ENCODE measurements at places on chromosomes 5 and 9.

- no peak for DNase-seq
Measured at GRCh38 chr5:72210888-72211678, 103.8 kb downstream of the MAP1B start.

GRCh38 chr9:91833878-91834255, 116.2 kb downstream of the ROR2 start:
- no peak for DNase-seq

DNA sequence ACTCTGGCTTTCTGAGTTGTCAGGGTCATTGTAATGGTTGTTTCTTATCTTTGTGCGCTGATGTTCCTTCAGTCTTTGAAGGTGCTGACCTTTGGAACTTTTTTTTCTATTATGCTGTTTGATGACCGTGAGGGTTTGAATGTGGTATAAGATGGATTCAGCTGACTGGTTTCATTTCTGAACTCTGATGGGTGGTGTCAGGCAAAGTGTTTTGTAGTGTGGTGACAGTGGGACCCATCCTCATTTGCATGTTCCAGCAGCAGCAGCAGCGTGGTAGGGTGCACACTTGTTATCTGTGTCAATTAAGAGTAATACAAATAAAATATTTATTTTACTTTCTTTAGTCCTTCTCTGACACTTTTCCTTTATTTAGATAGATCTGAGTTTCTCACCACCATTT, 227.7 kb upstream of the PRR16 start:
- no peak for DNase-seq

DNA sequence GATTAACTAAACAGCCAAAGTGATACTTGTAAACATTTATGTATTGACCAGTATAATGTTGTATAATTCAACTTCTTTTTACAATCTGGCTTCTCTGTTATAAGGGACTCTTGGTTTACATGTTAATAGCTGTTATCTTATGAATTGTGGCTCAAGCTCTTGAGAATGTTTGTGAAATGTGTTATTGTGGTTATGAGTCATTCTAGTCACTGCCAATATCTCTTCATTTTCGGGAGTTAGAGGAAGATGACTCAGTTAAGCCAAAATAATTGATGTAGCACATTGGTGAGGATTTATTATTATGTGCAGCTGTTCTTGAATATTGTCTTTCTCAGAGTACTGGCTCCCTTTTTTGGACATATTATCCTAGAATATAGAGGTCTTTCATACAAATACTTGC, 655.2 kb upstream of the RIOK2 start:
- DNase-seq: no peak

- no peak for DNase-seq
Measured at GRCh38 chr5:99815-100214, 7.8 kb downstream of the PLEKHG4B start.

GRCh38 chr5:56984445-56984844, 32.5 kb upstream of the MIER3 start:
- peak; percentile 2 for DNase-seq

All from CD4-positive, alpha-beta T cell treated with Interleukin-6 for 4 hours (primary cell).